AG08395 (cell line): ENCODE measurements at places on chromosomes 16 and 17.

DNA sequence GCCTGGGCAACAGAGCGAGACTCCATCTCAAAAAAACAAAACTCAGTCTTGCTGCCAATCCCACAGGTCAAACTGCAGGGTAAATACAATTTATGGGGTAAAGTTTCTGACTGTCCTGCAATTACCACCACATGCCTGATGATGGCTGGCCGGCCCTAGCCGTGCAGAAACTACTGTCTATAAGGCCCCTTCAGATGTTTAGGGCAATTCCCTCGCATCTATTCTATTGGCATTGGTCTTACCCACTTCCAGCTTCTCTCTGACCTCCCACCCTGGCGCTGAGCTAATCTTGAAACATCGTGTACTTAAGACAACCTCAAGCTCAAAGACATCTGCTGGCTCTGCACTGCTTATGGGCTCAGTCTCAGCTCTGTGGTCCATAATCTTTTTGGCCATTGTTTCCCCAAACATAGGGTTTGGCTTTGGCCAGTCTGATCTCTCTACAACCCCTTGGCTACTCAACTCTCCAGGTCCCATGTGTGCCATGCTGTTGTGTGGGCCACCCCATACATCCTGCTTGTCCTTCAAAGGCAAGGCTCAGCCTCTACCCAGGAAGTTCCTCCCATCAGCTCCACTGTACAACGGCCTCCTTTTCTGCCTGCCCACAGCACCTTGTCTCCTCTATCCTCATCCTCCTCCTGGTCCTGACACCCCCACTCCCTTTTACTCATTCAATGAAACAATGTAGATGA lies 16.6 kb downstream of the MAP3K14 start:
- DNase-seq = no peak

GRCh38 chr16:30958175-30959079 lies 873 bp downstream of the SETD1A start:
- no peak for DNase-seq

- DNase-seq = no peak
Measured at GRCh38 chr17:57586742-57587141, 158.4 kb downstream of the CCDC182 start.

- DNase-seq = no peak
Measured at GRCh38 chr17:16866436-16866835, 105.5 kb downstream of the TNFRSF13B start.

- DNase-seq = no peak
Measured at GRCh38 chr16:58264007-58264406, 30.8 kb downstream of the PRSS54 start.

DNA sequence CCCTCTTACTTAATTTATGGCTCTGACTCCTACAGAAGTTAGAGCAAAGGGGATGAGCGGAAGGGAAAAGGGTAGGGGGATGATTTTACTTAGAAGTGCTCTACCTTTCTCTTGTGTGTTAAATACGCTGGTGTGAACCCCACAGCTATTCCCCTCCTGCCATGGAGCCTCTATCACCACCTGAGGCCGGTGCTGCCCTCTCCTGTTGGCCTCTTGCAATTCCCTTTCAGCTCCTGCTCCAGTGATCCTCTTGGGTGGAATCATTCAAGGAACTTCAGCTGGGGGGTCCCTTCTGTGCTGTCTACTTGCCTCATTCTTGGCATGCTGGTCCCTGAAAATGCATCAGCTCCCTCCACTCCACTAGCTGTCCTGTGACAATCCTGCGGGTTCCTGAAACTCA lies 41.8 kb upstream of the CDH8 start:
- peak; percentile 9 for DNase-seq

- DNase-seq = no peak
Measured at GRCh38 chr16:87936375-87937230, at the start of gene CA5A. Gene CA5A (minus strand): TSS chr16:87936529. CDS start chr16:87936450, 79 bp downstream.

DNA sequence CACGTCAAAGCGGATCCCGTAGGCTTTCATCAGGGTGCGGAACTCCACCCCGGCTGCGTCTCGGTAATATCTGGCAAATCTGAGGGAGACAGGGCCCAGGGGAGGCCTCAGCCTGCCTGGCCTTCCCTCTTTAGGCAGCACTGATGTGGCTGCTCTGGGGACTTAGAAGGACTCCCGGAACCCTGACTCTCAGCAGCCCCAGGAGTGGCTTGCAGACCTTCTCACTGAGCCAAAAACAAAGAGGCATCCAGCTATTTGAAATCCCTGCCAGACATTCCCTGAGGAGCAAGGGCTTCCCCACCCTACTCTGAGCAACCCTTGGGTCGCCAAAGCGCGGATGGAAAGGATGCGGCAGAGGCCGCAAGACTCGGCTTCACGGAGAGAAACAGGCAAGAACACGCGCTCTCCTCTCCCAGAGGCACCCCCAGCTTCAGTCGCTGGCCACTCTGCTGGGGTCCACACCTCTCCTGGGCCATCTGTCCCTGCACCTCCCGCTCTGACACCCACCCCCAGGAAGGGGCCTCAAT lies 7.9 kb downstream of the P2RX5 start:
- peak; percentile 39 for DNase-seq

- no peak for DNase-seq
Measured at GRCh38 chr16:50172195-50172922, 19.3 kb downstream of the TENT4B start.

GRCh38 chr17:21318439-21318838 lies 33.9 kb downstream of the MAP2K3 start:
- no peak for DNase-seq

DNA sequence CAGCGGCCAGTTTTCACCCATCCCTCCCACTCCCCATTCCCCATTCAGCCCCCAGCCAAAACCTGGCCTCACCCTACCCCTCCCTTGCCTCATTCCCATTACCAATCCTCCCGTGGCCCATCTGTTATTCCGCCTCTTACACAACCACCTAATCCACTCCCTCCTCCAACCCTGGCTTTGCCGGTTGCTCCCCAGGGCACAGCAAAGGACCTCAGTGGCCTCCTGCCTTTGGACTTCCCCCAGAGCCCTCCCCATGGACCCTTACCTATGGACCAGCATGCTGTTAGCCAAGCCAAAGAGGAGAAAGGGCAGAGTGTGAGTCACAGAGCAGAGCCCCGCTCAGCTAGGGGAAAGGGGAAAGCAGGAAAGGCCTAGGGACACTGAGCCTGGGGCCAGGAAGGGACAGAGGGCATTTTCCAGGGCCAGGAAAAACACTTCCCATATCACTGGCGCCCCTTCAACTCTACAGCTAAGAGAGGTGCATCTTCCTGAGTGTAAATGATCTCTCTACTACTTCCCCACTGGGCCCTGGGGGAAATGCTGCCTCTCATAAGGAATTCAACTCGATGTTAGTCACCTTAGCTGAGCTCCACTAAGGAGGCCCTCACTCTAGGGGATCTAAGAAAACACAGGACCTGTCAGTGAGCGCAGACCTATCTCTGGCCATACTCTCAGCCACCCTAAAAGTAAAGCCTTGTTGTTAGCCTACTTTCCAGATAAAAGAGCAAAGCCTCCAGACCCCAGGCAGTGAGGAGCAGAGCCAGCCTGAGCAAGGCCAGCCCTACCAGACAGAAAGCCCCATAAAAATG lies 10.6 kb downstream of the PEMT start:
- DNase-seq = no peak

DNA sequence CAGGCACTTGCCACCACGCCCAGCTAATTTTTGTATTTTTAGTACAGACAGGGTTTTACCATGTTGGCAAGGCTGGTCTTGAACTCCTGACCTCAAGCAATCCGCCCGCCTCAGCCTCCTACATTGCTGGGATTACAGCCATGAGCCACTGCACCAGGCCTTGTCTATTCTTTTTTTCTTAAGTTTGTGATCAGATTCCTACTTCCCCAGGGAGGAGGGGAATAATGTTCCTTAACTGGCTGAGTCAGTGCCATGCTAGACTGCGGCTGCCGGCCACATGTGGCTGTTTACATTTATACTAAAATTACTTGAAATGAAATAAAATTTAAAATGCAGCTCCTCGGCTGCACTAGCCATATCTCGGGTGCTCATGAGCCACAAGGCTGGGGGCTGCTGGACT lies 27.8 kb upstream of the USP36 start:
- DNase-seq = peak; percentile 68

DNA sequence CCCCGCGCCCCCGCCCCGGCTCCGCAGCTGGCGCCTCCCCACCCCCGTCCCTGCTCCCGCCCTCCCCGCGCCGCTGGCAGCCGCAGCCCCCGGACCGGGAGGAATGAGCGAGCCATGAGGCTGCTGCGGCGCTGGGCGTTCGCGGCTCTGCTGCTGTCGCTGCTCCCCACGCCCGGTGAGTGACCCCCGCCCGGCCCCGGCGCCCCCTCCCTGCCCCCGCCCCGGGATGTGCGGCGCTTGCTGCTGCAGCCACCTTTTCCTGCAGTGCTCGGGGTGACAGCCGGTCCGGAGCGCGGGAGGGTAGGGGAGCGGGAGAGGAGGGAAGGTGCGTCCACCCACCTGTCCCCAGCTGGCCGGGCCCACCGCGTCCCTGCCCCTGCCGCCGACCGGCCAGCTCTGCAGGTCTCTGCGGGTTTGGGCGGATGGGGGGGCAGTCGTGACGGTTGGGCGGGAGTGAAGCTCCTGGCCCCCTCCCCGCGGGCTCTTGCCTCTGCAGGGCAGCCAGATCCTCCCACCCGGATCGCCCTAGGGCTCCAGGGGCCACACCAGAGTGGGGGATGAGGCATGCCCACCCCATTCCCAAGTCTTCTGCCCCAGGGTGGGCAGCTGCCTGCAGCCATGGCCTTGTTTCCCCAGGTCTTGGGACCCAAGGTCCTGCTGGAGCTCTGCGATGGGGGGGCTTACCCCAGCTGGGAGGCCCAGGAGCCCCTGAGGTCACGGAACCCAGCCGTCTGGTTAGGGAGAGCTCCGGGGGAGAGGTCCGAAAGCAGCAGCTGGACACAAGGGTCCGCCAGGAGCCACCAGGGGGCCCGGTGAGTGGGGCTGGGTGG lies 513 bp downstream of the ADAM11 start:
- DNase-seq = peak; percentile 39

GRCh38 chr16:22210854-22211253 lies 4.8 kb downstream of the EEF2K start:
- DNase-seq = no peak

- DNase-seq = peak; percentile 87
Measured at GRCh38 chr16:57810197-57811031, 8.1 kb upstream of the KIFC3 start.

DNA sequence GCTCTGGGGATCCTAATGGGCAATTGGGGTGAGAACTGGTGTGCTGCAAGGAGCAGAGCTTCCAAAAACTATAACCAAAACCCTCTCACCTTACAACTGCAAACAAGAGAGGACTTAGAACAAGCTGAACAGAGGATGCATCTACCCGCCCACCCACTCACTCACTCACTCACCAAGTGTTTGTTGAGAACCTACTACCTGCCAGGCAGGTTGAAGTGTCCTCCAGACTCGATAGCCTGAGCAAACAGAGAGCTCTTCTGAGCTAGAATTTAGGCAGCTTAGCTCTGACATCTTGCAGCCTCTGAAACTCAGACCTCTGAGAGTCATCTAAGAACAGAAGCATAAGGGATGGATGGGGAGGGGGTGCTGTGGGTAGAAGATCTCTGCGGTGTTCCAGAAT lies 41.2 kb downstream of the CACNG3 start:
- no peak for DNase-seq

DNA sequence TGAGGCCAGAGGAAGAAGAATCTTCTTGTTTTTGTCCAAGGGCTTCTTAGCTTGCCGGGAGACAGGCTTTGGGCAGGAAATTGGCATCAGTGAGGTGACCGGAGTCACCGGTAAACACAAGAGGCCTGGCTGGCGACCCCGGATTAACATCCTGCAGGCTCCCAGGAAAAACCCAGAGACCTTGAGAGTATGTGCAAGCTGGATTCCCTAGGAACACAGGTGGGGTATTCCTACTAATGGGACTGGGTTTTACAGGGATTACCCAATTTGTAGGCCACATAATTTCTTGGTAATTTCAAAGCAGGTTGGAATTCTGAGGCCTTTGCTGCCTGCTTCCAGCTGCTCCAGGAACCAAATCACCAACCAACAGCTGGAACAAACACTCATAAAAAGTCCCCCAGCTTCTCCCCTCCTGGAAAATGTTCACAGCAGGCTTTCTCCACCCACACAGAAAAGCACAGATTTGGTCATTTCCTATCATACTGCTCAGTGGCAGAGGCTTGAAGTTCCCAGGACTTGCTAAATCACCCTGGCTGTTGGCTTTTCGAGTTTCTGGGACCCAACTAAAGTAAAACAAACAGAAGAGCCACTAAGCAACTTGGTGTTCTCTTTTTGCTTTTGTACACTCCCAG lies 258.8 kb downstream of the IRF8 start:
- DNase-seq = no peak

- DNase-seq = peak; percentile 59
Measured at GRCh38 chr16:1413684-1414531, 596 bp downstream of the UNKL start.

GRCh38 chr17:70886648-70887047 lies 717.3 kb downstream of the KCNJ2 start:
- no peak for DNase-seq

DNA sequence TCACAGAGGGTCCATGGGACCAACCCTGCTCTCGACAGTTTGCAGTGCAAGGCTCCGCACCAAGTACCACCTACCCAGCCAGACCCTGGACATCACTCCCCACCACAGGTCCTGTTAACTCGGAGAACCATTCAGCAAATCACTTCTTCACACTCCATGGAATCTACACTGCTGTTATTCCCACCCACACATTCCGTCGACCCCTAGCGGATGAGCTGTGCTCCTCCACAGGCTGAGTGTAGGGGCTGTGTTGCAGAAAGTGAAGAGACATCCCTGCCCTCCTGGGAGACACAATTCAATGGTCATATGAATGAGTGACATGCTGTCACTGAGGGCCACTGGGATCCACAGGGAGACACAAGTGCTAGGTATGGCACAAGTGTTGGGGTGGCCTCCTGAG lies 27.5 kb downstream of the MPG start:
- no peak for DNase-seq

DNA sequence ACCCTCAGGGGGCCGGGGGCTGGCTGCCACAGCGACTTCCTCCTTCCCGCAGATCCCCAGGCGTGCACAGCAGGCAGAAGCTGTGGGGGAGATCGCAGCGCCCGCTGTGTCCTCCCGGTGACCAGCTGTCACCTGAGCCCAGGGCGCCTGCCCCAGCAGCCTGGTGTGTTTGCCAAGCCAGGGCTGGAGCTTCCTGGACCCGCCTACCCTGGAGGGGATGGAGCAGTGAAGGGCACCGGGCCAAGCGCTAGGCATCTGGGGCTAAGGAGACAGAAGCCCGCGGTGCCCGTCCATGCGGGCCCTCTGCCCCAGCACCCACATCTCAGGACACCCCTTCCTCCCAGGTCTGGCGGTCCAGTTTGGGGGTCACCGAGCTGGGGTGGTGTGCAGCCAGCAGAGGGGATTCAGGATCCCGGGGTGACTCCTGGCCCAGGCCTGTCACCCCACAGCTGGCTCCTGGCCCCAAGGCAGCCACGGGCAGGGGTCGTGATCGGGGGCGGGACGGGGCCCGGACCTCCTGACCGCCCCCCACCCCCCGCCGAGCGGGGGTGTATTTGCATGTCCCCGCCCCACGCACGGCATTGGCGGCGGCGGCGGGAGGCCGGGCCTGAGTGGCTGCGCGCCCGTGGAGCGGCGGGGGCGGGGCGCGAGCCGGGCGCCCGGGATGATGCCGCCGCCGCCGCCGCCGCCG lies at the start of gene RAB26:
RAB26 (plus strand) TSS at position 645 of the 691 bp plus-strand sequence. CDS start 159 bp downstream, outside the sequence.
- DNase-seq = peak; percentile 73

DNA sequence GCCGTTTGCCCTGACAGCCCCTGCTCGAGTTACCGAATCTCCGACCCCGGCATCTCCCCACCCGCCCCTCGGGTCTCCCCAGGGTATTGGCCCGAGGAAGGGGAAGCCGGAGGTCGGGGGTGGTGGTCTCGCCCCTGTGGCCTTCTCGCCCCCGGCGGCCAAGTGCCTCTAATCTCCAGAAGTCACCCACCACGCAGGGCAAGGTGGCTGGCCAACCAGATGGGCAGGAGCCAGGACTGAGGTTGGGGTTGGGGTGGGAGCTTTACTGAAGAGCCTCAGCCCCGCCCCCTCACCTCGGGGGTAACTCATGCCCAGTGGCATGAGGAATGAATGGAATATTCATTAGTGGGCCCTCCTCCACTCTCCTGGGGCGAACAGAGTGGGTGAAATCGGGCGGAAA lies 637 bp downstream of the DHRS11 start:
- DNase-seq = no peak
